NCI-H2081 treated with DMSO at 0.1 percent for 48 hours (cell line): ENCODE measurements at places on chromosomes 13 and 19.

GRCh38 chr19:50547385-50548190 is 20.6 kb downstream of the LRRC4B start:
- DNase-seq = no peak

GRCh38 chr19:14030997-14031718 is 404 bp upstream of the IL27RA start:
- no peak for DNase-seq

GRCh38 chr13:60617991-60618733 is 221.1 kb downstream of the TDRD3 start:
- DNase-seq = no peak

- no peak for DNase-seq
Observed at GRCh38 chr13:21420706-21421105, 38.4 kb downstream of the ZDHHC20 start.

DNA sequence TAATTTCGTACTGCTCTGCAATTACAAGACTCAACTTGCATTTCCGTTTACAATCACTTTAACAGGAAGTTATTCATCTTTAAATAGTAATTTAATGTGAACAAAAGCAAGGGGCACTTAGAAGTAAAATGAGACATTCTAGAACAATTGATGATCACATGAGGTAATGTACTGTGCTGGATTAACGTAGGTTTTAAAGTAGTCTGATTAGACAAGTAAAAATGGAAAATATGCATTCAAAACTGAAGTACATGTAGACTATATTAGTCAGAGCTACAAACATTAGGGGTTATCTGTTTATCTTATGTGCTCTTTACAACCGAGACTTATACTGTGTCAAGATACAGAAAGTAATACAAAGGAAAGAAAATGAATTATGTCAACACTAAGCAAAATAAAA is 1528.0 kb downstream of the SLITRK5 start:
- peak; percentile 3 for DNase-seq

- no peak for DNase-seq
Observed at GRCh38 chr13:19681517-19681916, 48.1 kb downstream of the MPHOSPH8 start.

- no peak for DNase-seq
Observed at GRCh38 chr19:47228168-47228936, 2.6 kb downstream of the BBC3 start.

- DNase-seq = no peak
Observed at GRCh38 chr13:110166598-110166997, 140.4 kb downstream of the COL4A1 start.

DNA sequence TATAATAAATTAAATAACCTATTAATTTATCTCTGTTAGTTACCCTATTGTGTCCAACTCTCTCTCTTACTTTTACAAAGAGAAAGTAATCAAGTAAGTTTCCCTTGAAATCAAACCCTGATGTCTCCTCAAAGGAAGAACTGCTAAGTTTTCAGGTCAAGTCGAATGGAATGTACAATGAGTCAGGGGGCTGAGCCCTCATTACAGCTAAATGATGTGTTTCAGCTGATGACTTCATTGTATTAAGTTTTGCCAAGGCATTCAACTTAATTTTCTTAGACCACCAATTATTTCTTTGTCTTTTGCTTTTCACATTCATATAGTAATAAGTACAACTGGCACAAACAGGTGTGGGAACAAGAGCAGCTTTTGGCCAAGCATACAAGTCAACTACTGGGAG is 54.7 kb upstream of the DCT start:
- DNase-seq = no peak

DNA sequence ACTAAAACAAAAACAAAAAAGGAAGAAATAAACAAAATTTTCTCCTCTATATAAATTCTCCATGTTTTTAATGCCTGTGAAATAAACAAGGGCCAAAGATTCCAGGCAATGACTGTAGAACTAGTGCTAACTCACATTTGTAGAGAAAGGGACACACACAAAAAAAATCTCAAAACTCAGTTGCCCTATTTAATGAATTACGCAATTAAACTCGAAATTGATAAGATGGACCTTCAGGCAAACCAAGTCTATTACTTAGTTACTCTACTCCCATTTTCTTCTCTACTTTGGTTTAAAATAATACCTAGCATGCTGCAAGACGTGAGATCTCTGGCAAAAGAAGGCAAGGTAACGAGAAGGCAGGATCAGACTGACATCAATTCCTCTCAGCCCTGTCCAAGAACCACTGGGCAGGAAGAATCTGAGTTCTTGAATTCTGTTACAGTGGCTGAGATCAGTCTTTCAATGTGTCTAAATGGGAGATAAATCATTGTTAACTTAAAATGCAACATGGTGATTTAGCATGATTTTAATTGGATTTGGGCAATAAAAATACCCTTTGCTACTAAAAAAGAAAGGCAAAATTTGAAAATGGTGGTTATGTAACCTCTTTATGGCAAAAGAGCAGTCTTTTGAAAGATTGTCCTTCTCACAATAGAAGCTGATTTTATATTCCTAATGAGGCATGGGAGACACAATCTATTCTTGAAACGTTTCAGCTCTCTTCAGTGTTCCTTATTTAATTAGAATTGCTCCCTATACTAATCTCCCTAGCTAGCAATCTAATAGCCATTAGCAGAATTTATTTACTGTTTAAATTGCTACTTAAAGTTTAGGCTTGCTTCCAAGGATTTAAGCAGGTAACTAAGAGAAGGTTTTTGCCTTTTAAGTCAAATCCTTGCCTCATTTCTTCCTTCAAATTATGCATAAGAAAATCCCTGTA is 25.9 kb downstream of the SPRY2 start:
- no peak for DNase-seq

DNA sequence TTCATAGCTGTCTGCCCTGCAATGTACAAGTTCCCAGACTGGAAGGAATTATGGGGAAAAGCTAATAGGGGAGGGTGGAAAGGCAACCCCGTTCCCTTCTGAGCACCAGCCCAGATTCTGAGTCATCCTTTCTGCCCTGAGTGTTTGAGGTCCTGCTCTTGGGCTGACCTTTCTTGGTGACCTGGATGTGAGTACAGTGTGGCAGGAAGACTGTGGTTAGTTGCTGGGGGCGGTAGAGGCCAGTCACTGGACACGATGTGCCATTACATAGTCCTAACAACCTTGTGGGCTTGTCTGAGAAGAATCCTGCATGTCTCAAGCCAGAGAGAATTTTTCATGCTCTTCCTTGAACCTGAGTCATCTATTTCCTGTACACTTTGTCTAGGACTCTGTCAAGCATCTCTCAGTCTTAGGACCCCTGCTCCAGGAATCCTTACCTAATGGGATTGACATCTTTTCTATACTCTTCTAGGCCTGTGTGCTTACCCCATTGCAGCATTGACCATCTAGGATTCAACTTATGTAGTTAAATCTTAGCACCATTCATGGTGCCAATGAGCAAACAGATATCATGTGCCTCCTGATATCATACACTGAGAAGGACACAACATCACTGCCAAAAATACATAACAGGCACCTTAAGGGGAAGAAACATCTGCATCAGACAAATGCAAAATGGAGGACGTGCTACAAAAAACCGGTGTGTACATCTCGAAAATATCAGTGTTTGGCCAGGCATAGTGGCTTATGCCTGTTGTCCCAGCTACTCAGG is 8.1 kb upstream of the ANGPTL4 start:
- no peak for DNase-seq

DNA sequence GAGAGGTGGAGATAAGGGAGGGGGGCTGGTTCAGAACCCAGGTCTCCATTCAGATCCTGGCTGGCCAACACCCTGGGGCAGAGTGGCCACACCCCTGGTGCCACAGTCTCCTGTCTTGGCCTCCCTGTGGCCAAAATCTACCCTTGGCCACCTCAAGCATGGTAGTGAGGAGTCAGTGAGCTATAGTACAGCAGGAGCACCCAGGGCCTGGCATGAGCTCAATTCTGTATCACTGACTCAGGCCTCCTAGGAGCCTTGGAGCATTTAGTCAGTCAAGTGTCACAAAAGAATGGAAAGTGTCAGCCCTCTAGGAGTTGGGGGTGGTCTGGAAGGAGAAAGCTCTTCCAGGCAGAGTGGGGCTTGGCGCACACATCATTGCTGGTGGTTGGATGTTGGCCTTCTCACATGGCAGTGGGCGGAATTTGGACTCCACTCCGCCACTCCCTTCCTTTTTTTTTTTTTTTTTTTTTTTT is 6.6 kb upstream of the CD79A start:
- DNase-seq = no peak

- DNase-seq = no peak
Observed at GRCh38 chr19:48390188-48391099, 907 bp downstream of the KDELR1 start.

DNA sequence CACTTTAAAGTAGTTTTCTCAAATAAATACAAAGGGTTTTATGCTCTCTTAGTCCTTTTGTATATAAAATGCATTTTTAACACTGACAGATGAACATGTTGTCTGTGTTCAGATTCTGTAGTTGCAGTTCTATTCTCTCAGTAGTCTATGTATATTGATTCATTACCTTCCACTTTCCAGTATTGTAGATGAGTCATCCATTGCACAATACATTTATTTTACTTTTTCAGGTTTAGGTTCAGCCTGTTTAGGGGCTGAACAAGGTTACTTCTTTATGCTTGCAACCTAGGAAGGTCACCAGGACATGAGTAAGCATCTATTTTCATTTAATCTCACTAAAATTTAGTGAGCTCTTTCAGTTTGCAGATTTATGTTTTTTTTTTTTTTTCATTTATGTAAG is 173.6 kb downstream of the NALCN start:
- DNase-seq = no peak

- DNase-seq = no peak
Observed at GRCh38 chr19:15107061-15108010, at the start of gene SYDE1. Gene SYDE1 (plus strand): TSS chr19:15107401. CDS start chr19:15107434, 33 bp downstream.

DNA sequence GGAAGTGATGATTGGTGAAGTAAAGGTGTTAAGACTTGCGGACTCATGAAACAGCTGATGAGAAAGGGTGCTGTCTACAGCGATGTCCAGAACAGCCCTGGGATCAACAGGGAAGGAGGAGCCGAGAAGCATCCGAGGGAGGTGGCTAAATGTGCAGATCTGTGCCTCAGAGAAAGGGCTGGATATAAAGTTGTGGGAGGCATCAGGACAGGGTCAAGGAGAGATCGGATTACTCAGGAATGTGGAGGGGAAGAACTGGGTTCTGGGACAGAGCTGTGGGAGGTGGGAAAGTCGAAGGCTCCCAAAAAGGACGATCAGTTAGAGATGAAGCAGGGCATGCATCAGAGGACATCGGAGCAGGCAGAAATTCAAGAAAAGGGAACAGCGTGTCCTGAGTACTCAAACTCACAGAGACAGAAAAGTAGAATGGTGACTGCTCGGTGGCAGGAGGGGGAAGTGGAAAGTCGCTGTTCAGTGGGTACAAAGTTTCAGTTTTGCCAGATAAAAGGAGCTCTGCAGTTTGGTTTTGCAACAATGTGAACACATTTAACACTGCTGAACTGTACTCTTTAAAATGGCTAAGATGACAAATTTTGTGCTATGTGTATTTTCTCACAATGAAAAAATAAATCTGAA is 1.9 kb downstream of the SIGLEC14 start:
- DNase-seq = no peak

- DNase-seq = no peak
Observed at GRCh38 chr13:55615081-55615480, 1525.6 kb upstream of the PRR20A start.

GRCh38 chr13:42834946-42835345 is 53.6 kb downstream of the FAM216B start:
- no peak for DNase-seq

DNA sequence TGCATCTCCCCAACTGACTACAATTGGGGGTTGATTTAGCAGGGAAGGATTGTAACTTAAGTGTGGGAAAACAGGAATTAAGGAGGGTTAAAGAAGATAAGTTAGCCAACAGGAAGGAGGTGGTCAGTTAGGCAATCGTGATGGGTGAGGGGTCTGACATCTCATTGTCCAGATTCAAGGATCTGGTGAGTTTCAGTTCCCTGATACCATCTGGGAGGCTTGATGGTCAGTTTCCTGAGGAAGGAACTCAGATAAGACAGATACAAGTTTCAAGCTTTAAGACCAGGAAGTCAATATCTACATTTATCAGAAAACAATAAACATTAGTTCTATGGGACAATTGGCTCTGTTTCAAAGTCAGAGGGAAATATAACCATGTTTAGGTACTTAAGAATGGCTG is 601.8 kb downstream of the SLITRK6 start:
- no peak for DNase-seq

- no peak for DNase-seq
Observed at GRCh38 chr13:68190818-68191217, 960.7 kb upstream of the PCDH9 start.

DNA sequence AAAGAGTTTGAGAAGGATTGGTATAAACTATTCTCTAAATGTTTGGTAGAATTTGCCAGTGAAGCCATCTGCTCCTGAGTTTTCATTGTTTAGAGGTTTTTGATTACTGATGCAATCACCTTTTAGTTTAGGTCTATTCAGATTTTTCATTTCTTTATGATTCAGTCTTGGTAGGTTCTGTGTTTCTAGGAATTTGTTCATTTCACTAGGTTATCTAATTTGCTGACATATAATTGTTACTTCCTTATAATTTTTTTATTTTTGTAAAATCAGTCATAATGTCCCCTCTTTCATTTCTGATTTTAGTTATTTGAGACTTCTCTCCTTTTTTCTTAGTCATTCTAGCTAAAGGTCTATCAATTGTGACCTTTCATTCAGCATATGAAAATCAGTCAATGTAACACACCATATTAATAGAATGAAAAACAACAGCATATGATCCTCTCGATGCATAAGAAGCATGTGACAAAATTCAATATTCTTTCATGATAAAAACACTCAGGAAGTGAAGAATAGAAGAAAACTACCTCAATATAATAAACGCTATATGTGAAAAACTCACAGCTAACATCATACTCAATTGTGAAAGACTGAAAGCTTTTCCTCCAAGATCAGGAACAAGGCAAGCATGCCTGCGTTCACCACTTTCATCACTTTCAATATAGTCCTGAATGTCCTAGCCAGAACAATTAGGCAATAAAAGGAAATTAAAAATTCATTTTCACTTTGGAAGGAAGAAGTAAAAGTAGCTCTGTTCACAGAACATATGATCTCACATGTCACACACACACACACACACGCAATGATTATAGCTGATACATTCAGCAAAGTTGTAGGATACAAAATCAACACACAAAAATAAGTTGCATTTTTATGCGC is 149.1 kb downstream of the COG6 start:
- DNase-seq = no peak

- DNase-seq = no peak
Observed at GRCh38 chr19:50679177-50680125, 30.2 kb downstream of the C19orf81 start.

GRCh38 chr13:45278096-45278645 is 62.8 kb downstream of the TPT1 start:
- no peak for DNase-seq
